ENCODE measurements at places on chromosomes 6 and 20.

DNA sequence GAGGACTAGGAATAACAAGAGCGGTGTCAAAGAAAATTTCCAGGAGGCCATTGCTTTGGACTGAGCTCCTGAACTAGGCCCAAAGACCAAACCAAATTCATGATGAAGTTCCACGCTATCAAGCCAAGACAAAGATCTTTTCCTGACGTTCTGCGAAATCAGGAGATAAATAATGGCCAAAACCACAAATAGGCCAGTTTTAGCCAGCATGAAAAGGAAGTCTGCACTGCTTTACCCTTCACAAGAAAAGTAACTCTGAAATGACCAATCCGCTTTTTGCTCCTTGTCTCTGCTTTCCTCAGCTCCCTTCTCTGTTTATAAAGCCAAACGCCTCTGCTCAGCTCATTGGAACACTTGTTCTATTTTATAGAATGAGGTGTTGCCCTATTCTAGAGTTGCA is 6.7 kb downstream of the NCOA5 start:
- DNase-seq: no peak

DNA sequence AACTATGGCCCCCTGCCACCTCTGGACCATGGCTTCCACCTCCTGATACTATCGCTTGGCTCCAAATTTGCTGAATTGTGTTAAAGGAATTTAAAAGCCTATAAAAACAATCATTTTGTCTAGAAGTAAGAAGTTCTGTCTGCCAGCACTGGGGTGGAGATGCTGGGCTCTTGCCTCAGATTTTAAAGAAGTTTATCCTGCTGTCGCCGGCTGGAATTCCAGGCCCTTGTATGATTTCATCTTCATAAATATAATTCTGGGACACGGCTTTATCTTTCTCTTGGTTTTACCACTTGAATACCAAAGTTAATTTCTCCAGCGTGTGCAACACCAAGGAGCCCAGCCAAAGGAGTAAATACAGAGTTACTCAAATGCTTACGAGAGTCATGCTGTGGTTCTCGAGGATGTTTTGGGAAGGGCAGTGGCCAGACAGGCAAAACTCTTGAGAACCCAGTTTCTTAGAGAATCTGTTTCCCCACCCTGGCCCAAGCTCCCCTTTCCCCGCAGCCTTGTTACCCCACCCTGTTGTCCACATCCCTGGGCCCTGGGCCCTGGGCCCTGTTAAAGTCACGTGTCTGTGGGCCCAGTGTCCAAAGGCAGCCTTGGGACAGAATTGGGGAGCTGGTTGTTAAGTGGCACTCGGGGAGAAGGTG is 31.9 kb downstream of the C6orf89 start:
- peak; percentile 63 for DNase-seq

- DNase-seq: no peak
Measured at GRCh38 chr6:169709293-169709692, 7.4 kb downstream of the C6orf120 start.

DNA sequence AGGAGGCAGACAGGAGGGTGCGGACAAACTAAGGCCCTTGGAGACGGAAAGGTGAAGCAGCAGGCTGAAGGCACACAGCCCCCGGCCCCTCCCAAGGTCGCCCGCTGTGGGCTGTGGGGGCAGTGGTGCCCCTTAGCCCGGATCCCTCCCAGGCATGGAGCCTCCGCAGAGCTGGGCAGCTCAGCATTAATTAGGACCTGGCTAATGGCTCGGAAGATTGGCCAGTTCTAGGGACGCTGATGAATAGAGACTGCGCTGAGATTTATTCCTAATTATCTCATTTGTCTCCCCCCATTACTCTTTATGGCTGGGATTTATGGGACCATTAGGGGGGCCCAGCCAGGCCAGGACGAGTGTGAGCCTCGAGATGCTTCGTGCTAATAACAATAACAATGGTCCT is 20.4 kb downstream of the MDFI start:
- DNase-seq: peak; percentile 5

- peak; percentile 88 for DNase-seq
Measured at GRCh38 chr20:49594143-49594930, 26.4 kb upstream of the PTGIS start.

DNA sequence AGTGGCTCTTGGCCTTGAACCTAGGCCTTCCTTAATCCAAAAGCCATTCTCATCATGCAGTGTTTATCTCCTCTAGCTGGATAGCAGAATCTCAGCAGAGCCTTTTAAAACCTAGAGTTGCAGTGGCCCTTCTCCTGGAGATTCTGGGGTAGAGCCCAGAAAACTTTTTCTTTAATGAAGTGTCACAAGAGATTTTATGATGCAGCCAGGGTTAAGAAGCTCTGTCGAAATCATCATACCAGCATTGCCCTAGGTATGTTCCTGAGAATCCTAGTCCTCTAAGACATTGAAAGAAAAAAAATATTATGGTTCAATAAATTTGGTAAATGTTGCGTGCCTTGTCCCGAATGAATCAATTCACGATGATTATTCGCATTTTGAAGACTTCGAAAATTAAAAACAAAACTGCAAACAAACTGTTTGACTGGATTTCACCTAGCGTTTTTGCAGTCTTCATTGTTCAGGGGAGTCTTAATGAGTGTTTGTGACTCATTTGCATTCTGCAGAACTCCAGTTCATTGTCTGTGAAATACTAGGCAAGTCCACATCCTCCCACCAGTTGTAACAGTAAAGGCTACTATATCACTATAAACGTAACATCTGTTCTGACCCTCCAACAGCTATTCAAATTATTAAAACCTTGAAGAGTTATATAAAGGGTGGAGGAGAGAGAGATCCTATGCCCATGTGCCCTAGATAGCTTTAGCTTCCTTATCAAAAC is 198.6 kb downstream of the UST start:
- DNase-seq: no peak

- no peak for DNase-seq
Measured at GRCh38 chr6:95784869-95785268, 207.5 kb downstream of the MANEA start.

GRCh38 chr20:60057123-60057865 is 99.1 kb downstream of the CDH26 start:
- DNase-seq: peak; percentile 82

DNA sequence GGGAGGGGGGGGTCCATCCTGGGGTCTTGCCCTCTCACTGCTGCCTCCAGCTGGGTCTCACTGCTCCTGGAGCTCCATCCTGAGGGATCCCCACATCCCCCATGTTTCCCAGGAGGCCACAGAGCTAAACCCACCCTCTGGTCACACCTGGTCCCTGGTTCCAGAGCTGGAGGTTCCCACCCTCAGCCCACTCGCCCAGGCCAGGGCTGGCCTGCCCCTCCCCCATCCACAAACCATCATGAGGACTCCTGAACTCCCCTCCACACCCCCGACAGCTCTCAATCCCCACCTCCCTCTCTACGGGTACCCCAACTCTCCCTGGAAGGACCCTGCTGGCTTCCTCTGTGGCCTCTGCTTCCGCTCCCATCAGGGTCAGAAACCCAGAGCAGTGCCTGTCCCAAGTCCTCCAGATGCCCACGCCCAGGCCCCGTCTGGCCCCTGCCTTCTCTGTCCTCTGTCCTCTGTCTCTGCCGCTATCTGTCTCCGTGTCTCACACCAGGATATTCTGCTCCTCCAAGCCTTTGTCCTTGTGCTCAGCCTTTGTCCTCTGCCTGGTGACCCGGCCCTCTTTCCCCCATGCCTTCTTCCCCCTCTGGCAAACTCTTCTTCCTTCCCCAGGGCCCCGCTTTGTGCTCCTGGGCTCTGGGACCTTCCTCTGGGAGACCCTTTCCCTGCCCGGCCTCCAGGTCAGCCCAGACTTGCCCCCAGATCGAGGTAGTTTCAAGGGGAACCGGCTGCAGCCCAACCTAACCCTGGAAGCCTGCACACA is 74.0 kb downstream of the SRC start:
- DNase-seq: no peak

- no peak for DNase-seq
Measured at GRCh38 chr6:160177220-160177619, 55.6 kb downstream of the SLC22A1 start.

- DNase-seq: no peak
Measured at GRCh38 chr6:21080221-21080620, 513.3 kb upstream of the SOX4 start.

GRCh38 chr6:25816252-25816651 is 15.6 kb downstream of the SLC17A1 start:
- DNase-seq: no peak

DNA sequence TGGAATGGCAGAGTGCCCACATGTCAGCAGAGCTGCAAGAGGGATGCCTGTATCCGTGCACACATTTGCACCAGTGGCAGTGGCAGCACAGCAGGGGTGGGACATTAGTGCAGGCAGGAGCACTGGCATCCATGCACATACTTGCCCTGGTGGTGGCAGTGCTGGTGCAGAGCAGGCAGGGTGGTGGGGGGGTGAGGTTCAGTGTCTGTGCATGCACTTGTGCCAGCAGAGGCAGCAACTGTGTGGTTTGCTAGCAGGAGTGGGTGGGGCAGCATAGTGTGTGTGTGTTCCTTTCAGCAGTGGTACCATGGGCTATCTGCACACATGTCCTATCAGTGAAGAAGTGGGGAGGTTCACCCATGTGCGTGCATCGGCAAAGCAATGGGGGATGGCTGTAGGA is 151.6 kb downstream of the EPM2A start:
- no peak for DNase-seq

- no peak for DNase-seq
Measured at GRCh38 chr20:36871640-36872570, 4.0 kb upstream of the TLDC2 start.
